ENCODE measurements at places on chromosomes 12 and 14.

GRCh38 chr14:22566845-22567244 is 22.2 kb downstream of the DAD1 start:
- no peak for DNase-seq

GRCh38 chr12:77850698-77851097 is 20.0 kb downstream of the NAV3 start:
- DNase-seq: no peak

GRCh38 chr12:131559517-131560516 is 151.1 kb upstream of the SFSWAP start:
- DNase-seq: no peak

GRCh38 chr14:102508774-102509745 is 516 bp downstream of the ANKRD9 start:
- DNase-seq: no peak
